ENCODE measurements at places on chromosomes 2 and 18.

DNA sequence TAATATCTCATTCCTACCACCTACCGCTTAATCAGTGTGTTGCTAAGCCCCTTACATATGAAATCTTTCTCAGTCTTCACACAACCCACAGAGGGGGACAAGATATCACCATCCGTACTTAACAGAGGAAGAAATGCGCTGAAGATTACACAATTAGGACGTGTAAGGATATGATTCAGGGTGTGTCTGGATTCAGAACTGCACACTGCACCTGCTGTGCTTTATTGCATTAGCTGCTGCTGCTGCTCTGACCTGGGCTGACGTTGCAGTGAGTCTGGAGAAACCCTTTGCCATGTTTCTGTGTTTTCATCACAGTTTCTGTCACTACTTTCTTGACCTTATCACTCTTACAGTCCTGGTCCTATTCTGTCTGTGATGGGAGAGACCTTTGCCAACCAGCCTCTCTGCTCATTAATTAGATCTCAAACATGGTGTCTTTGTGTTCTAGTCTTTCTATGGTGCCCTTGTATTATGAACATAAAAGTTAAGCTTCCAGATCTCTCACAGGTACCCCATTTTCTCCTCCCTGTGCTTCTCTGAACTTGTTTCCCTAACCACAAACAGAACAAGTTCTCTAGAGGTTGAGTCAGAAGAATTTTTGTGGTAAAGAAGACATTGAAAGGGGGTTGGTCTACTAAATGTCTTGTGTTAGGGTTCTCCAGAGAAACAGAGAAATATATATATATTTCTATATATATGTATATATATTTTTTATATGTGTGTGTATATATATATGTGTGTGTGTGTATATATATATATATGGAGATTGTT, 92.9 kb upstream of the CYP1B1 start:
- no peak for DNase-seq

GRCh38 chr18:13051159-13051558, 60.0 kb downstream of the CEP192 start:
- DNase-seq = no peak

DNA sequence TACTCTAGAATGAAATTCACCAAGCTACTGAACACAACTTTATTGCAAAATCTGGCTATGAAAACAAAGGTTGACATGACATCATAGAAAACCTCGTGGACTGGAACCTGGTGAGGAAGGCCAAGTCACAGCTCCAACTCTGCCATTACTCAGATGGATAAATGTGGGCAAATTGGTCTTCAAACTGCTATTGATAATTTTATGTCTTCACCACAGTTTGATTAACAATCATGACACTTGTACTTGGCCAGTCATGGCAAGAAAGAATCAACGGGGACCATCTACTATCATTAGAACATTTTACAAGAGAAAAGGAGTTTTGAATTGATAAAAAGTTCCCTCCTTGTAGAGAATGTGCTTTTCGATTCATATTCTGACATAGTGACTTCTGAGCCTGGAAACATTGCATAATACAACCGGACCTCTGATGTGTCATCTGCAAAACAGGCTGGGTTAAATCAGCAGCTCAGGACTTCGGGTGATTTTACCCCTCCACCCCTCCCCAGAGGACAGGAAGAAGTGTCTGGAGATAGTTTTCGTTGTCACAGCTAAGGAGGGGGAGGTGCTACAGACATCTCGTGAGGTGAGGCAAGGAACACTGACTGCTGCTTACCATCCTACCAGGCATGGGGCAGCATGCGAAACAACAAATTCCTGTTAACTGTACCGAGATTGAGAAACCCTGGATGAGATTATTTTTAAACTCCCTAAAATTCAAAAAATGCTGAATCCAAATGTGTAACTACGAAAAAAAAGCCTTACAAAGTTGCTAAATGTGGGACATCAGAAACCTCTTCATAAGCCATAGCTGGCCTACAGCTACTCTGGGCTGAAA, 8.4 kb downstream of the L3MBTL4 start:
- no peak for DNase-seq

- DNase-seq = no peak
Observed at GRCh38 chr2:195445639-195446038, 211.4 kb upstream of the SLC39A10 start.

DNA sequence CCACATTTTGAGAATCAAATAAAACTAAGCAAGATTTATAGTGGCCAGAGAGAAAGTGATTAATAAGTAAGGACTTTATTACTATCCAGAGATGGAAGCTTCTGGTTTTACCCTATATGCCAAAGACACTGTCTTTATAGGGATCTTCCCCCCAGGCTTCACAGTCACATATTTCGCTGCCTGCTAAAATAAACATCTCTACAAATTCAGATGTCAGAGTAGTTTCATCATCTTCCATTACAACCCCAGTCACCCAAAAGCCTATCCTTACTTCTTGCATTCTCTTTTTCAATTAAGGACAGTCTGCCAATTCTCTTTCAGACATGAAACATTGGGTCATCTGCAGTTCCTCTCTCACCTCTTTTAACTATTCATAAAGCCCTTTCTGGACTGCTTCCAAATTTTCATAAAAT, 28.3 kb downstream of the CREB1 start:
- no peak for DNase-seq

DNA sequence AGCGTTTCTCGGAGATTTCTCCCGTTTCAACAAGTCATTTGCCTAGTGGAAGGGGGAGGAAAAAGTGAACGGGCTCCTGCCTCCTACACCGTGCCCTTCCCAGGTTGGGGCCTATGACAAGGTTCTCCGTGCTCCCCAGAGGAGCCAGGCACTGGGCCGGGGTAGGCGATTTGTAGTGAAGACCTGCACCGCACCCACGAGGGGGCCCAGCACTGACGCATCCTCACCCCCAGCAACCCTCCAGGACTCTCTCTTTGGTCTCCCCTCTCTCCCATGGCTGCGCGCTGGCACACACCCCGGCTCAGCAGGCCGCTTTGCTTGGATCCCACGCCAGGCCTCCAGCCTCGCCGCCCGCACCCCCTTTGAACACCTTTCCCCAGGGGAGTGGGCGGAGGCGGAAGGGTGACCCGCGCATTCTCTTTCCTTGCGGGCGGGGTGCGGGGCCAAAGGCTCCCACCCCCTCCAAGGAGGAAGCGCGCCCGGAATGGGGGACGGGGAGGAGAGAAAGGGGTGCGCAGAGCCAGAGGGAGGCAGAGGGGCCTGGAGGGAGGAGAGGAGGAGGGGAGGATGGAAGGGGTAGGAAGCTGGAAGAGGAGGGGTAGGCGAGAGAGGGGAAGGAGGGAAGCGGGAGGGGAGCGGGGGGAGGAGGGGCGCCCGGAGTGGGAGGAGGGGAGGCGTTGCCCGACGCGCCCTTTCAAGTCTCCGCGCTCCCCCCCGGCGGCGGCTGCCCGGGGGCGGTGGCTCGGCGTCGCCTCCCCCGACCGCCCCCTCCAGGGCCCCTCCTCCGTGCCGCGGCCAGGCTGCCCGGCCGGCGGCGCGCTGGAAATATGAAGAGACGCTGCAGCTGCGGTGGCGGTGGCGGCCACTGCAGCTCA, at the start of gene APCDD1:
Gene APCDD1, plus strand, starts transcription at position 830 of the 875 bp plus-strand sequence. CDS start 347 bp downstream, outside the sequence.
- no peak for DNase-seq
